Myometrial cell (primary cell): ENCODE measurements at places on chromosomes 3 and 15. TPM values are rescaled to one million over a fixed set of nuclear protein-coding genes. Genes with fewer than 3 reads are reported as not detected.

WDR49 gene
- total RNA-seq = not detected in 2 replicates

TMEM158 gene
- total RNA-seq = 83.0 and 89.3 TPM in 2 replicates

ATG3 gene
- total RNA-seq = 72.4 and 85.4 TPM in 2 replicates

LARP6 gene
- total RNA-seq = 95.5 and 109 TPM in 2 replicates

AVEN gene
- total RNA-seq = 24.6 and 26.2 TPM in 2 replicates

IQCF5 gene
- total RNA-seq = not detected in 2 replicates

EFCAB12 gene
- total RNA-seq = 0.35 TPM in 1 of 2 replicates, not detected in the other

FANCD2OS gene
- not detected in 2 replicates for total RNA-seq
